Caco-2 (cell line): ENCODE measurements at places on chromosomes 2 and 18. TPM values are rescaled to one million over a fixed set of nuclear protein-coding genes. Genes with fewer than 3 reads are reported as not detected.

DNA sequence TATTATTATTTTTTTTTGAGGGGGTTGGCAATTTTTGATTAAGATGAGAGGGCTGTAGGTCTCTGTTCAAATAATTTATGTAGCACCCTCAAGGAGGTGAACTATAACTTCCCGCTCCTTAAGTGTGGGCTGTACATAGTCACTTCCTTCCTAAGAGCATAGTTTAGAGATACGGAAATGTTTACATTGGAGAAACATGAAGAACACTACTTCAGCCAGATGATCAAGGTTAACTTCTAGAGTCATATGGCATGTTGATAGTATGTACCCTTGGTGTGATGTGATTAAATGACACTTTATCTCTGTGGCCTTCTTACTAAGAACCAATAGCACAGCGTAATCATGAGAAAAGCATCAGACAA lies 93.7 kb downstream of the MIB1 start:
- H3K4me1 ChIP-seq = peaks cover 3% of the 10 kb centered on the region; the same call in 1 of the 2 replicates
- H3K27me3 ChIP-seq = no peaks in the 10 kb centered on the region
- no peak overlapping the region for H3K27ac ChIP-seq
- no peak overlapping the region for H3K4me3 ChIP-seq
- DNase-seq = no peak
- no peaks in the 10 kb centered on the region; the same call in 1 of the 2 replicates for H3K36me3 ChIP-seq

DNA sequence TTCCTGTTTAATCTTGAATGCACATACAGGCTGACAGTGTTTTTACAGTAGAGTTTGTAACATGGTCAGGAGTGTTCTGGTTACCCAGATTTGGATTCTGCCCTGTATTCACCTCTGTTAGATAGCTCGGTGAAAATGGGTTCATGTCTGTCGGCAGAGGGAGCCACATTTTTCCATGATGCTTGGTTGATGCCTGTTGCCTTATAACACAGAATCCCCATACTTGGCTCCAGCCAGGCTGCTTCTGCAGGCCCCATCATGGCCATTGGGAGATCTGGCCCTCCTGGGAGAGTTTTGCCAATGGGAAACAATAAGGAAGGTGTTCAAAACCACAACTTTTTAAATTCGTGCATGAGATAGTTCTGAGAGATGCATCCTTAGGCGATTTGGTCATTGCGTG lies 78.1 kb downstream of the WDSUB1 start:
- no peak overlapping the region for H3K4me3 ChIP-seq
- no peak overlapping the region for H3K27ac ChIP-seq
- no peak for DNase-seq
- peaks cover 25% of the 10 kb centered on the region for H3K4me1 ChIP-seq
- no peaks in the 10 kb centered on the region for H3K36me3 ChIP-seq

DNA sequence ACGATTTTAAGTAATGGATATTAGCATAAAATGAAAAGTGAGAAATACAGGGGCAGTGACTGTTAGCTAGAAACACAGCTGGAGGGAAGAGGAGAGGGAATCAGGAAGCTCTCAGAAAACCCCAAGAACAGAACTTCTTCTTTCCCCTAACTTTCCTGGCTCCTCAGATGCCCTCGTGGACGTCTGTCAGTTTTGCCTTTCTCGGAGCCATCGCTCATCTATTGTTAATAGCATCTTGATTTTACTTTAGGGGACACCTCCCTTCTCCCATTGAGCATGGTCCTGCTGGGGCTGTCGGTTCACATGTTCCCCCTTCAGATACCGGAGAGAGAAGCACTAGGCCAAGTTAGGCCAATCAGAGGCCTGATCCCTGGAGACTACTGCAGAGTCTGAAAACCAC lies 2.3 kb upstream of the PLEK start:
- no peak for DNase-seq
- no peaks in the 10 kb centered on the region for H3K4me1 ChIP-seq
- H3K27me3 ChIP-seq = no peaks in the 10 kb centered on the region
- no peak overlapping the region for H3K4me3 ChIP-seq
- H3K27ac ChIP-seq = no peak overlapping the region

Gene TLX2
- total RNA-seq = 0.68 and 0.72 TPM in 2 replicates

Gene SMYD5
- total RNA-seq = 53.1 and 65.8 TPM in 2 replicates

GRCh38 chr2:187775196-187775595 lies 221.0 kb upstream of the TFPI start:
- H3K4me3 ChIP-seq = no peak overlapping the region
- no peak for DNase-seq
- H3K36me3 ChIP-seq = no peaks in the 10 kb centered on the region
- H3K27ac ChIP-seq = no peak overlapping the region

Gene ALLC
- not detected in 2 replicates for total RNA-seq

Gene CBLN2
- total RNA-seq = not detected in 2 replicates

GRCh38 chr2:130376433-130377293 lies 20.8 kb downstream of the PTPN18 start:
- no peak overlapping the region for H3K4me3 ChIP-seq
- no peak for DNase-seq
- H3K36me3 ChIP-seq = no peaks in the 10 kb centered on the region
- no peak overlapping the region for H3K27ac ChIP-seq
- H3K27me3 ChIP-seq = no peaks in the 10 kb centered on the region
- H3K4me1 ChIP-seq = no peaks in the 10 kb centered on the region; the same call in 1 of the 2 replicates

Gene ATP6V1B1
- total RNA-seq = 2.6 and 4.0 TPM in 2 replicates

DNA sequence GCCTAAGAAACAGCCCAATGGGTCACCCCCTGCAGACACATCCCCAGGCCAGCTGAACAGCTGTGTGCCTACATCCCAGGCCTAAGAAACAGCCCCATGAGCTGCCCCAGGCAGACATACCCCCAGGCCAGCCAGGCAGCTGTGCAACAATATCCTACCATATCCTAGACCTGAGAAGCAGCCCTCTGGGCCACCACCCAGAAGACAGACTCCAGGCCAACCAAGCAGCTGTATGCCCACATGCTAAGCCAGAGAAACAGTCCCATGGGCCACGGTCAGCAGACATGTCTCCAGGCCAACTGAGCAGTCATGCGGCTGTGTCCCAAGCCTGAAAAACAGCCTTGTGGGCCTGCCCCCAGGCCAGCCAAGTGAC lies 205.5 kb downstream of the ATAD2B start:
- no peak overlapping the region for H3K4me3 ChIP-seq
- H3K27ac ChIP-seq = no peak overlapping the region
- H3K27me3 ChIP-seq = no peaks in the 10 kb centered on the region
- no peak for DNase-seq
- no peaks in the 10 kb centered on the region for H3K36me3 ChIP-seq

DNA sequence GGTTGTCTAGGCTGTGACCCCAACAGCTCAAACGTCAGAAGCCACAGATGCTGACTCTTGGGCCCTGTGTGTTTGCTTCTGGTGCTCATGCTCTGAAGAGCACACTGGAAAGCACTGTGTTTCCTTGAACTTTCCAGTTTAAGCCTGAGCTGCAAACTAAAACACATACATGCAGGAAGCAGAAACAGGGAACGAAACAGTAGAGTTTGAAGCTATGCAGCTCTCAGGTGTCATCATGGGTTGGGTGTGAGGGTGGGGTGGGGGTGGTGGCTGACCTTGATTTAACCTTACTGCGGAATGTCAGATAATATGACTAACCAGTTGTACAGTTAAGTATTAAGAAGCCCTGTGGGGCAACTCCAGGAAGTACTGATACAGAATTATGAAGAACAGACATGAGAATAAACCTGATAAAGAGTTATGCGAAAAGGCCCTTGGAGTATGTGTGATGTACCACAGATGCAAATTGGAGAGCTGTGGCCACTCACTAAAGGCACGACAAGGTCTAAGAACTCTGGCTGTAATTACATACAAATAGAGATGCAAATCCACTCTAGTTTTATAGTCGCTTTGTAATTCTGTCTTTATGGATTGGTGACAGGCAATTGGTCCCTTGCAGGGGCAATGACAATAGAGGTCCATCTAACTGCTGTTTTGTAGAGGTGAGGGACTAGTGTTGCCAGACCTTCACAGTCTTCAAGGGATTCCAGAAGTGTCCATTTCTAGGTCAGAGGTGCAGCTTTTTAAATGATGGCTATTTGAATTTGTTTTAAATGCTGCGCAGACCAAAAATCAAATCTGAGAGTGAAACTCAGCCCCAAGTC lies 273.1 kb downstream of the NAPG start:
- no peak overlapping the region for H3K4me3 ChIP-seq
- no peaks in the 10 kb centered on the region for H3K27me3 ChIP-seq
- H3K4me1 ChIP-seq = peaks cover 8% of the 10 kb centered on the region
- H3K36me3 ChIP-seq = no peaks in the 10 kb centered on the region

Gene MAPRE3
- total RNA-seq = 4.9 and 5.7 TPM in 2 replicates

DNA sequence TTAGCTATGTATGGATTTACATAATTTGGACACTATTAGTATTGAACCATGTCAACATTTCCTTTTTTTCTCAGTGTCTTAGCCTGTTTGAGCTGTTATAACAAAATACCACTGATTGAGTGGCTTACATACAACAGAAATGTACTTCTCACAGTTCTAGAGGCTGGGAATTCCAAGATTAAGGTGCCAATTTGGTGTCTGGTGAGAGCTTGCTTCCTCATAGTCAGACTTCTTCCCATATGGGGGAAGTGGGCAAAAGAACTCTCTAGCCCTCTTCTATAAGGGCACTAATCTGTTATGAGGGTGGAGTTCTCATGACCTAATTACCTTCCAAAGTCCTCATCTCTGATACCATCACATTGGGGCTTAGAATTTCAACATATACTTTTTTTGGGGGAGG lies 12.6 kb downstream of the ZNF804A start:
- DNase-seq = no peak
- no peaks in the 10 kb centered on the region for H3K27me3 ChIP-seq
- no peak overlapping the region for H3K4me3 ChIP-seq

DNA sequence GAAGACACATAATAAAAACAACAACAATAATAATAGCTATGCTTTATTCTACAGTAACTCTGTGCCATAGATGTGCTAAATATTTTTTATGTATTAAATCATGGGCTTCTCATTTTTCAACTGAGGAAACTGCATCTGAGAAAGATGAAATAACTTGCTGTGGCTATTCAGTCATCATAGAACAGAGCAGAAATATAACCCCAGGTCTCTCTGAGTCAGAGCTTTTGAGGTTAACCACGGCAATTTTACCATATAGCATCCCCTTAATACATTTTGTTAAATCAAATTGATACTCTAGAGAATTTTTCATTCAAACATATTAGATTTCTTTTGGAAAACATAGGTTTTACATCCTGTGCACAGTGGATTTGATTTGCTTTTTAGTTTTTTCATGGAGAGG lies 586.6 kb upstream of the KLHL29 start:
- H3K4me3 ChIP-seq = no peak overlapping the region
- H3K4me1 ChIP-seq = no peaks in the 10 kb centered on the region
- no peaks in the 10 kb centered on the region for H3K36me3 ChIP-seq
- DNase-seq = no peak
- H3K27ac ChIP-seq = no peak overlapping the region

Gene GREB1L
- total RNA-seq = 71.1 and 75.4 TPM in 2 replicates
